ENCODE measurements at places on chromosomes 12 and 14.

- H3K4me1 ChIP-seq: no peaks in the 10 kb centered on the region
- H3K36me3 ChIP-seq: peaks cover 36% of the 10 kb centered on the region
- H3K27me3 ChIP-seq: no peaks in the 10 kb centered on the region
- no peak overlapping the region for H3K27ac ChIP-seq
- H3K4me3 ChIP-seq: no peak overlapping the region
Observed at GRCh38 chr12:88163371-88163770, 21.3 kb downstream of the TMTC3 start.

DNA sequence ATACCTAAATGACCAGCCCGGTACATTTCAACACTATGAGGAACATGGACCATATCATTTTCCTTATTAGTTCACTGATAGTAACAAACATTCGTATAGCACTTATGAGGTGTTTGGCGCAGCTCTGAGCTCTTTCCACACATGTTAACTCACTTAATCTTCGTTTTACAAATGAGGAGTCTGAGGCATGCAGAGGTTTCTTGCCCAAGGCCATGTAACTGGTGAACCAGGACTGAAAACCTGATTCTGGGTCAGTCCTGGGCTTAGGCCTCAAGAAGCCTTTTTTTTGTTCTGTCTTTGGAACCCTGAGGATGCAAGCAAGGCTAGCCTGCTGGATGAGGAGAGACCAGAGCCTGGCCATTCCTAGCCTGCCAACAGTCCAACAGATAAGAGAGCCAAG lies 55.0 kb downstream of the C14orf132 start:
- H3K27me3 ChIP-seq: no peaks in the 10 kb centered on the region
- H3K36me3 ChIP-seq: no peaks in the 10 kb centered on the region
- H3K4me1 ChIP-seq: peaks cover 33% of the 10 kb centered on the region
- no peak overlapping the region for H3K4me3 ChIP-seq

- no peak overlapping the region for H3K27ac ChIP-seq
- H3K4me1 ChIP-seq: peaks cover 7% of the 10 kb centered on the region
- DNase-seq: no peak
Observed at GRCh38 chr14:102055181-102055901, 31.5 kb downstream of the HSP90AA1 start.

DNA sequence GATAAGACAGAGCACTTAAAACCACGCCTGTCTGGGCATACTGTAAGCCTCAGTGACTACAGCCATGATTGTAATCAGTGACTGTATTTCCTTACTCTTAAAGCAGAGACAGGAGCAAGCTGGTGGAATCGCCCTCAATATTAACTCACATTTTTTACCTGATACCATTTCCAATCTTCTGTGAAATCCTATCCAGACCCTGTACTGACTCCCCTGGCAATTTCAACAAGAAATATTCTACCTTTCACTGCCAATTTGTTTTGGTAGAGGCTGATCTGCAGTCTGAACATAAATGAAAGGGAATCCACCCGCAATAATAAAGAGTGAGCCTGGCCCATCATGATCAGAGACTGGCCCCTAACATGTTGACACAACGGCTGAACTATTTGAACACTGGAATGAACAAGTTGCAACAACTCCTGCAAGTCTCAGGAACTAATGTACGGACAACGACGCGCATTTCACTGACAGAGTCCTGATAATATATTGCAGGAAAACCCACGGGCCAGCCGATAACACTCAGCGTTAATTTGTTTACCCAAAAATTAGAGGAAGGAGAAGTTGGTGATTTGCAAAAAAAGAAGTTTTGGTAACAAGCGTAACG lies 195.5 kb upstream of the BTG1 start:
- H3K27ac ChIP-seq: no peak overlapping the region
- H3K4me3 ChIP-seq: no peak overlapping the region
- no peaks in the 10 kb centered on the region for H3K36me3 ChIP-seq

GRCh38 chr12:93549174-93549573 lies 23.3 kb upstream of the SOCS2 start:
- H3K27me3 ChIP-seq: no peaks in the 10 kb centered on the region
- no peaks in the 10 kb centered on the region for H3K36me3 ChIP-seq
- no peak overlapping the region for H3K4me3 ChIP-seq
- H3K27ac ChIP-seq: no peak overlapping the region
- no peaks in the 10 kb centered on the region for H3K4me1 ChIP-seq

DNA sequence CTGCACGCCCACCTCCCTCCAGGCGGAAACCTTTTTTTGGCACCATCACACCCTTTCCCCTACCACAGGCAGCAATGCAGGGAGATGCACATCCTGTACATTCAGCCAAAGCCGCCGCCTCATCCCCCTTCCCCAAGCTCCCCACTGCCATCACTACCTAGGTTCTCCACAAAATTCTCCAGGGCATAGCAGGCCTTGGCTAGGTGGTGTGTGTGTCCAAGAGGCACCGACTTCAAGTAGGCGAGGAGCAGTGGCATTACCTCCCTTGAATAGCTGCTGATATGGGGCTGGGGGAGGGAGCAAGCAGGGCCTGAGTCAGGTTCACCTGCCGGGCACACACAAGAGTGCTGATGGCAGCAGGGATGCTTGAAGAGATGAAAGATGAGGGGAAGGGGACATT lies 3.6 kb downstream of the IPO4 start:
- no peak for DNase-seq
- H3K27ac ChIP-seq: no peak overlapping the region
- no peak overlapping the region for H3K4me3 ChIP-seq
- H3K4me1 ChIP-seq: peaks cover 32% of the 10 kb centered on the region

DNA sequence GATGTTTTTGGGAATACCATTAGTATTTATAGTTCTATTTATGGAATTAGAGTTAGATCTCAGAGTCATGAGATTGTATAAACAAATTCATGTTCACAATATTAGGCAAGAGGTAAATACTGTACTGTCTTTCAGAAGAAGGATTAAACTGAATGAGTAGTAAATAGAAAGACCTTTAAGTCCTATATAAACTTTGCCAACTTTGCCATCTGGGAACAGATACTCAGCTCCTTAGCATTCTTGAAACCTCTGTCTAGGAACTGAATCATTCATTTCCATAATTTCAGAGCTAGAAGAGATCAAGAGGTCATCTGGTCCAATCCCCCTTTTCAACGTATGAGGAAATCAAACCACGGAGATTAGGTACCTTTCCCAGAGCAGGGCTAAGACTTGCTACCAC lies 141.1 kb downstream of the CAND1 start:
- H3K27me3 ChIP-seq: no peaks in the 10 kb centered on the region
- H3K4me3 ChIP-seq: no peak overlapping the region
- no peaks in the 10 kb centered on the region for H3K36me3 ChIP-seq
- peaks cover 10% of the 10 kb centered on the region for H3K4me1 ChIP-seq

Measured in esophagus muscularis mucosa (tissue), 4 donors.